Mucosa of descending colon (tissue), 3 donors: ENCODE measurements at places on chromosomes 3 and 15.

- DNase-seq = no peak
Measured at GRCh38 chr3:27253391-27253790, 115.8 kb downstream of the NEK10 start.

DNA sequence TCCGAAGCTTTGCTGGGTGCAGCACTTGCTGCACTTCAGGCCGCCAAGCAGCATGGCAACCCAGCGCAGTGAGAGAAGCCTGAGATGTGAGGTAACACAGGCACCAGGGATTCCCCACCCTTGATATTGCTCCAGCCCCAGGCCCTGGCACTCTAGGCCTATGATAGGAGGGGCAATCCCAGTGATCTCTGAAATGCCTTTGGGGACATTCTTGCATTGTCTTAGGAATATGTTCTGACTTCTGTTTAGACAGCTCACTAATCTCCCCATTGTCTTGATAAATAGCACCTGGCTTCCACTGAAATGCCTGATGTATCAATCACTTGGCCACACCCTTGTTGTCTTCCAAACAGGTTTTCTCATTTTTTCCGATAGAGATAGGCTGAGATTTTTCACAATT is 102.8 kb downstream of the SOX14 start:
- DNase-seq = no peak

- peak; percentile 62 for DNase-seq
Measured at GRCh38 chr15:70415398-70415797, 317.7 kb upstream of the TLE3 start.

DNA sequence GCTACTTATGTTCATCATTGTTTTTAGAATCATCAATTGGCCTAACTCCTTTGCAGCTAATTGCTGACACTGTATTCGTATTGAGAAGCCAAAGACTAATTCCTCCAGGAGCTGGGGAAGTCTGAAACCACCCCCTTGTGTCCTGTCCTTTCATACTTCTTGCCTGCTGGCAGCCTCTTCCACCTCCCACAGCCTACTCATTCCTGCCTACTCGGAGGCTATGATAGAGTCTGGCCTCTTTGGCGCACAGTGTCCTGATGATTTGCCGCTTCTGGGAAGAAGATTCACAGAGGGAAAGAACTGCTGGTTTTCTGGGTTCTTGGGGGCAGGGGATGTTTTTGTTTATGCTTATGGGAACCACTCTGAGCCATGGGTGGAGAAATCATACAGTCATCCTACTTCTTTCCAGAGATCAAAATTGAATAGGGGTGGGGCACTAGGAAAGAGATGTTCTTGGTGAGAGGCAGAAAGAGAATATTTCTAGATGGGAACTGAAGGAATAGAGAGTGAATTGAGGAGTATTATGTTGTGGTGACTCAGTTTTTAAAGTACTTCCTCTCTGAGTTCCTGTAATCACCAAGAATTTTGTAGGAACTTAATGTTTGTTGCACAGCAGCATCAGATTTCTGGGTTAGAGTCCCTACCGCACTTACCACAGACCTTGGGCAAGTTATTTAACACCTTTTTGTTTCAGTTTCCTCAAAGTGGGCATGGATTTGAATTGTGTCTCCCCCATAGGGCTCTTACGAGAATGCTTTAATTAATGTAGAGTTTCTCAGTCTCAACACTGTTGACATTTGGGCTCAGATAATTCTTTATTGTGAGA is 22.1 kb upstream of the SCAANT1 start:
- no peak for DNase-seq

- DNase-seq = no peak
Measured at GRCh38 chr3:147393943-147394883, 12.1 kb downstream of the ZIC4 start.
